ENCODE measurements at places on chromosomes 6 and 20. TPM values are rescaled to one million over a fixed set of nuclear protein-coding genes. Genes with fewer than 3 reads are reported as not detected.

FLRT3 gene
- 144 TPM for total RNA-seq

ADGRF5 gene
- total RNA-seq, result 206 TPM

CLIC5 gene
- 65.4 TPM for total RNA-seq

HMGCLL1 gene
- total RNA-seq, result 3.6 TPM

SCRT2 gene
- total RNA-seq, result not detected

CGA gene
- total RNA-seq, result not detected

ZC3H12D gene
- total RNA-seq, result 4.7 TPM

BFSP1 gene
- 2.8 TPM for total RNA-seq

CLDN20 gene
- not detected for total RNA-seq

ULBP1 gene
- total RNA-seq, result 6.2 TPM

TBX18 gene
- total RNA-seq, result 0.25 TPM

Measured in lung (tissue), 17 donors.